ENCODE measurements at places on chromosomes 2 and 18.

DNA sequence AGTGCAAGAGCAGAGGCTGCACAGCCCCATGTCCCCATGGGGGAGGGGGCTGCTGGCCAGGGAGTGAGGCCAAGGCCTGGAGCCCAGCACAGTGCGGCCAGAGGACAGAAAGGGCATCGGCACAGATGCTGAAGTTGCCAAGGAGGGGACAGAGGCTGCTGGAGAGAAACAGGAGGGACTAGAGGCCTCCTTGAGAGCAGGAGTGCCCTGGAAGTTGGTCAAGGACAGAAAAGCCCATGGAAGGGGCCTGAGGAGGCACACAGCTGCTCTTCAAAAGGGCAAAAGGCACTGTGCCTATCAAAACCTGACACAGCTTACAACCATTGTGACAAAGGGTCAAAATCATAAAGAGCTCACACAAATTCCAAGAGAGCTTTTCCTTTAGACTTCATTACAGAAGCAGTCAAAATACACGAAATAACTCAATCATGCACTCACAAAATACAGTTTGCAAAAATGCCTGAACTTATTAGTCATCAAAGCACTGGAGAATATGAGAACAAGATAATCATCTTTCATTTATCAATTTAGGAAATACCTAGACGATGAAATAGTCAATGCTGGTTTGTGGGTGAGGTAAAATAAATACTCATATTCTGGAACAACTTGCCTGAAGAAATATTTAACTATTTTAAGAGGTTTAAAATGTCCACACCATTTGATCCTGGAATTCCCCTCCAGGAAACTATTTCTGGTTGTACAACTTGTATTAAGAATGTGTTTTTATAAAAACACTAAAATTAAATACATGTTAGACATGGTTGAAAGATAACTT lies 79.6 kb downstream of the USP40 start:
- DNase-seq = peak; percentile 58
- no peaks in the 10 kb centered on the region for H3K27me3 ChIP-seq
- peak overlapping the region; percentile 94 for H3K27ac ChIP-seq
- peaks cover 23% of the 10 kb centered on the region for H3K4me1 ChIP-seq
- peaks cover 36% of the 10 kb centered on the region for H3K36me3 ChIP-seq
- no peak overlapping the region for H3K4me3 ChIP-seq

DNA sequence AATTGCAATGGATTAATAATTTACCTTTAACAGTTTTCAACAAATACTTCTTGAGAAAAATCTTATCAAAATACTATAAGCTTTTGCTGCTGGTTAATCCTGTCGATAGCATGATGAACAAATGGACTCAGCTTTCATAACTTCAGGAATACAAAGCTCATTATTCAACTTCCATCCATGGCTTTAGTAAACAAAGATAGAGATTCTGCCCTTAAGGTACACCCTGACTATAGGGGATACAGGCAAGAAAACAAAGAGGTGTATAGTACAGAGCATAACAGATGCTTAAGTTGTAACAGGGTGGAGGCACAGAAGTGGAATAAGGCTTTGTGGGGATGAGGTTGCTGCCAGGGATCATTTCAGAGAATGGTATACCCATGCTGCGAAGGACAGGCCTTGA lies 272.5 kb upstream of the STON1 start:
- no peaks in the 10 kb centered on the region for H3K4me1 ChIP-seq
- no peaks in the 10 kb centered on the region for H3K36me3 ChIP-seq
- no peaks in the 10 kb centered on the region for H3K27me3 ChIP-seq
- no peak for DNase-seq
- no peak overlapping the region for H3K27ac ChIP-seq

DNA sequence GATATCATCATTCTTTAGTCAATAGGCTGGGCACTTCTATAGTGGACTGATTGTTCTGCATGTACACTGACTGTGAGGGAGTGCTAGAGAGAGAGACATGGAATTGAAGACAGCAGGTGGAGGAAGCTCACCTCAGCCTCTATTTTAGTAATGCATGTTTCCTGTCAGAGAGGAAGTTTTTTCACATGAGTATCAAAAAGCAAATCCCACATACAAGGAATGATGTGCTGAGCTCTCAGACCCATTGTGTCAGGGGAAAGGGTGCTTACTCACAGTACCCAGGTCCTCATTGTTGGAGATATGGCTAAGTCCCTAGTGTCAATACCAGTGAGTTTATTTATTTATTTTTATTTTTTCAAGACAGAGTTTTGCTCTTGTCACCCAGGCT lies 9.9 kb upstream of the CDK15 start:
- no peaks in the 10 kb centered on the region for H3K27me3 ChIP-seq
- H3K36me3 ChIP-seq = no peaks in the 10 kb centered on the region
- no peaks in the 10 kb centered on the region for H3K4me1 ChIP-seq
- peak overlapping the region; percentile 4 for H3K27ac ChIP-seq
- DNase-seq = peak; percentile 22

DNA sequence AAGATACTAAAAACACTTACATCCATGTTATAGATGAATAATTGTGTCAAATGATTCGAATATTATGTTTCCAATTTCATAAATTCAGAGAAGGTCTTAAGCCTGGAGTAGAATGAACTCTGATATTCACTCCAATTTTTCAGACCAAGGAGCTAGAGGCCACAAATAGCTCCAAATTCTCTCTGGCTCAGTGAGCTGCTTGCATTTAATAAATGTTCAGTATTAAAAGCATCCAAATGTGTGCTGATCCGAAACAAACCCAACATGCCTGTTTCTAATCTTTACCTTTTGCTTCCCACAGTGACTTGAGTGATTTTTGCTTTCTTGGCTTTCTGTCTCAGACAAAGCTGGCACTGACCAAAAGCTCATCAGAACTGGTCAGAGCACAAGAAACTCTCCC lies 291.4 kb downstream of the CCDC85A start:
- no peak for DNase-seq
- no peak overlapping the region for H3K27ac ChIP-seq
- no peaks in the 10 kb centered on the region for H3K27me3 ChIP-seq
- H3K36me3 ChIP-seq = no peaks in the 10 kb centered on the region
- H3K4me3 ChIP-seq = no peak overlapping the region

GRCh38 chr2:97936199-97936598 lies 59.5 kb downstream of the TMEM131 start:
- H3K27ac ChIP-seq = no peak overlapping the region
- peaks cover 4% of the 10 kb centered on the region for H3K4me1 ChIP-seq
- no peaks in the 10 kb centered on the region for H3K36me3 ChIP-seq
- no peak overlapping the region for H3K4me3 ChIP-seq
- no peaks in the 10 kb centered on the region for H3K27me3 ChIP-seq

DNA sequence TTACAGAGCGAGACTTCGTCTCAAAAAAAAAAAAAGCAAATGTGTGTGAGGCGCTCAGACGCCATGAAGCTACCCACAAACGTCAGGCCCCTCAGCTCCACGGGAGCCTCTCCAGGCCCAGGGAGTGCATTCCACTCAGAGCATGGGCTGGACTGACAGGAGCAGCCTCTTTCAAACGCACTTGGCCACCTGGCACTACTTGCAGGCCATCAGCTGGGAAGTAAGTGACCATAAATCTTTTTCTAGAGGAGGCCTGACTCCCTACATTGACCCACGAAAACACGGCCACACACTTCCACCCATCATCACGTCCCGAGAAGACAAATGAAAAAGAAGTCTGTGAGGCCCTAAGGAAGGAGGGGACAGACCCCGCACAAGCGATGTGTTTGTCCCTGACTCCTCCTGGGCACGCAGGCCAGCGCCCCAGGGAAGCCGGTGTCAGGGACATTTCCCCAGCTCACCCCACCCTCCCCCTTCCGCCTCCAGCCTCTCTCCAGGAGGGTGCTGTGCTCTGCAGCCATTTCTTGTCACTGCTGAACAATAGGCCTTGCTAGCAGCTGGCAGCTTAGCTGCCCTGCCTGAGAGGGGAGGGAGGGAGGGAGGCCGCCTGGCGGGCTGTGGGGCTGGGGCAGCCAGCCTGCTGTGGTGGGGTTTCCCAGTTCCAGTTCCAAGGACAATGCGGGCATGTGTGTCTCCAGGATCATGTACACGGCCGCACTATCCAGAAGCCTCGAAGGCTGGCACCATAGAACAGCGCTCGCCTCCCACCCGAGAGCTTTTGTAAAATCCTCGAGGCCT lies 26.6 kb downstream of the SERTAD2 start:
- H3K4me3 ChIP-seq = no peak overlapping the region
- DNase-seq = no peak
- H3K4me1 ChIP-seq = peaks cover 19% of the 10 kb centered on the region

DNA sequence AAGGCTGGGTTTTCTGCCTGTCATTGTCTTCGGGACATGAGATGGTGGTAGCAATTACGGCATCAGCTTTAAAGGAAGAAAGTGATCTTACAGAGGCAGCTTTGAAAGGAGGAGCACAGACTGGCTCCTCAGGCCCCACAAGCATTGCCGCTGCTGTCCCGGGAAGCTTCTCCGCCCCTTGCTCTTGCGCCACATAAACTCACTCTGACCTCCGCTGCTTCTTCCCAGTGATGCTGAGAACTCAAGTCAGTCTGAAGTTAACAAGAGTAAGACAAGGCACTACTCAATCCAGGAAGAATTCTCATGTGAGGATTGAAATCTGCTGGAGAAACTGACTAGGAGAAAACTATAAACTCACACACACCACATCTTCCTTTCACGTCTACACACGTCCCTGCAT lies 112.4 kb upstream of the RIOK3 start:
- H3K4me3 ChIP-seq = no peak overlapping the region
- no peaks in the 10 kb centered on the region for H3K27me3 ChIP-seq
- no peaks in the 10 kb centered on the region for H3K36me3 ChIP-seq
- peak; percentile 56 for DNase-seq

GRCh38 chr2:200054681-200055468 lies 99.5 kb downstream of the MAIP1 start:
- H3K36me3 ChIP-seq = no peaks in the 10 kb centered on the region
- no peaks in the 10 kb centered on the region for H3K27me3 ChIP-seq
- H3K4me1 ChIP-seq = no peaks in the 10 kb centered on the region
- H3K27ac ChIP-seq = no peak overlapping the region
- H3K4me3 ChIP-seq = no peak overlapping the region
- no peak for DNase-seq

GRCh38 chr2:133097666-133098065 lies 427.7 kb upstream of the LYPD1 start:
- H3K27me3 ChIP-seq = no peaks in the 10 kb centered on the region
- peak; percentile 35 for DNase-seq
- no peaks in the 10 kb centered on the region for H3K36me3 ChIP-seq
- H3K4me3 ChIP-seq = no peak overlapping the region
- no peak overlapping the region for H3K27ac ChIP-seq
- H3K4me1 ChIP-seq = no peaks in the 10 kb centered on the region

- H3K27ac ChIP-seq = no peak overlapping the region
- no peak for DNase-seq
- H3K4me3 ChIP-seq = no peak overlapping the region
- no peaks in the 10 kb centered on the region for H3K27me3 ChIP-seq
- no peaks in the 10 kb centered on the region for H3K36me3 ChIP-seq
These were observed 150.2 kb downstream of the GALNT1 start for GRCh38 chr18:35731701-35732100.

GRCh38 chr18:25278394-25278793 lies 73.6 kb downstream of the ZNF521 start:
- peaks cover 12% of the 10 kb centered on the region for H3K4me1 ChIP-seq
- no peaks in the 10 kb centered on the region for H3K27me3 ChIP-seq
- peak; percentile 48 for DNase-seq
- H3K36me3 ChIP-seq = peaks cover 10% of the 10 kb centered on the region
- no peak overlapping the region for H3K4me3 ChIP-seq
- H3K27ac ChIP-seq = no peak overlapping the region

DNA sequence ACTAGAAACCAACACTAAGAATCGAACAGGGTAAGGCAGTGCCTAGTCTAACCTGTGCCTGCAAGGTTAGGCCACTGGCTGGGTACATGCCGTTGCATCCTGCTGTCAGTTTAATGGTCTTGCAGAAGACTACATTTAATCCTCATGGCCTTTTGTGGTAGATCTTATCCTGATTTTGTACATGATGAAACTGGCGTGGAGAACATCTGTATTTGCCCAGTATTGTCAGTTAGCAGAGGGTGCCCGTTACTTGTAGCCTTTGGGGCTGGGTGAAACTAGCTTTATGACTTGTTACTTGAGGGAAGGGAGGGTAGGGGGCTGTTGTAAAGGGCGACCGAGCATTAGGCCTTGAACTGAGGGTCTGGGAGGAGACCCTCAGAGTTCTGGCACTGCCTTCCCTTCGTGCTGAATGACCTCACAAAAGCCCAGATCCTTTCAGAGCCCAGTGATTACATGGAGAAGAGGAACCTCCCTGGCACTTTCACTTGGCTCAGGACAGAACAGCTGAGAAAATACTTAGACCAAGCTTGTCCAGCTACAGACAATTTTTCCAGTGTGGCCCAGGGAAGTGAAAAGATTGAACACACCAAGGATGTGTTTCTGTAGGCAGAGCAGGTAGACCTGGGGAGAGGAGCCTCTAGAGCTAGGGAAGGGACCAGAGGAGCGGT lies 19.5 kb downstream of the SLC20A1 start:
- no peaks in the 10 kb centered on the region for H3K27me3 ChIP-seq
- H3K4me3 ChIP-seq = no peak overlapping the region
- H3K36me3 ChIP-seq = peaks cover 52% of the 10 kb centered on the region
- no peak overlapping the region for H3K27ac ChIP-seq
- DNase-seq = no peak
- peaks cover 2% of the 10 kb centered on the region for H3K4me1 ChIP-seq

DNA sequence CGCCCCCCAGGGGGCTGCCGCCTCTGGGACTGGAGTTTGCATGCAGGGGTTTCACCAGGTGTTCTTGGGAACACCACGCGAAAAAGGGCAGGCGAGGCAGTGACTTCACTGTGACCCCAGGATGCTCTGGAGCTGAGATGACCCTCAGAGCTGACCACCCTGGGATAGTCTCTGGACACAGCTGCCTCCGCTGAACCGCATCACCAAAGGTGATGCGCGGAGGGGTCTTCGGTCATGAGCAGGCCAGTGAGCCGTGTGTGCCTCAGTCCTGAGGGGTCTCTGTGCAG lies 17.5 kb downstream of the GPR35 start:
- H3K36me3 ChIP-seq = no peaks in the 10 kb centered on the region
- peaks cover 70% of the 10 kb centered on the region for H3K27me3 ChIP-seq
- no peak overlapping the region for H3K27ac ChIP-seq
- peaks cover 2% of the 10 kb centered on the region for H3K4me1 ChIP-seq

- no peak for DNase-seq
- no peak overlapping the region for H3K4me3 ChIP-seq
- no peak overlapping the region for H3K27ac ChIP-seq
- H3K4me1 ChIP-seq = no peaks in the 10 kb centered on the region
- H3K27me3 ChIP-seq = no peaks in the 10 kb centered on the region
These were observed 280.5 kb upstream of the CCDC68 start for GRCh38 chr18:55239740-55240139.

GRCh38 chr2:219272995-219273394 lies 6.2 kb upstream of the DNAJB2 start:
- peaks cover 11% of the 10 kb centered on the region for H3K27me3 ChIP-seq
- H3K4me3 ChIP-seq = no peak overlapping the region
- H3K36me3 ChIP-seq = no peaks in the 10 kb centered on the region

GRCh38 chr18:7021994-7022840 lies 95.4 kb downstream of the LAMA1 start:
- H3K4me1 ChIP-seq = no peaks in the 10 kb centered on the region
- peak; percentile 14 for DNase-seq
- H3K36me3 ChIP-seq = peaks cover 42% of the 10 kb centered on the region
- H3K4me3 ChIP-seq = no peak overlapping the region

- DNase-seq = peak; percentile 88
- no peak overlapping the region for H3K27ac ChIP-seq
- no peak overlapping the region for H3K4me3 ChIP-seq
These were observed 139.2 kb downstream of the LAMA3 start for GRCh38 chr18:23828426-23828825.
